CD4-positive, alpha-beta memory T cell (primary cell): ENCODE measurements at places on chromosomes 11 and 22. TPM values are rescaled to one million over a fixed set of nuclear protein-coding genes. Genes with fewer than 3 reads are reported as not detected.

The LAYN gene
- not detected for total RNA-seq

DNA sequence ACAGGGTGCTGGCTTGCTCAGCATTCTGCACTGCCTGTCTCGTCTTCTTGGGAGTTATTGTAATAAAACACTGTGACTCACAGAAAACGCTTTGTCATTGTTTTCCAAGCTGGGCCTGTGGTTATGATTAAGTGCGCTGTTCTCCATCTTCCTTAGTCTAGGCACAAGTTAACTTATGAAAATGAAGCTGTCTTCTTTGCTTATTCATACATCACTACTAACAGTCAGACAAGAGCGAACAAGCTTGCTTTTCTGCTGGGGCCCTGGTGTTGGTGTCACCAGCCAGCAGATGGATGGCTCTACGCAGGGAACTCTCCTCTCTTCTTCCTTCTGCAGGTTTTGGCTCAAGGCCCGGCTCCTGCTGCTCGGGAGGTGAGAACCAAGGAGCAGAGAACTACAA, 380.1 kb upstream of the SYN3 start:
- DNase-seq, result no peak

DNA sequence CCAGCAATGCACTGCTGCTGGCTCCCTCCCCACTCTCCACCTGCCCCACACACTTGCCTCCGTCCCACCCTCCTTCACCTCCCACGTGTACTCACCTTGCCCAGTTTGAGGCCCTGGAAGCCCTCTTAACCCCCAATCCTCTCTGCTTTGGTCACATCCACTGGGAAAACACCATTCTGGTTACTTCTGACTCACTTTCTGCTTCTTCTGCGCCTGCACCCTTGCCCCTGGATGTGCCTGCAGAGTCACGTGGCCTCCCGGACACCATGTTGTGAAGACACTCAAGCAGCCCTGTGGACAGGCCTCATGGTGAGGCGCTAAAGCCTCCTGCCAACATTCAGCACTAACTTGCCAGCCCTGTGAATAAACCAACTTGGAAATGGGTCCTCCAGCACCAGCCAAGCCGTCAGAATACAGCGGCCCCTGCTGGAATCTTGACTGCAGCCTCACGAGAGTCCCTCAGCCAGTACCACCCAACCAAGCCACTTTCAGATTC, 2.6 kb upstream of the NAALADL1 start:
- DNase-seq, result no peak

DNA sequence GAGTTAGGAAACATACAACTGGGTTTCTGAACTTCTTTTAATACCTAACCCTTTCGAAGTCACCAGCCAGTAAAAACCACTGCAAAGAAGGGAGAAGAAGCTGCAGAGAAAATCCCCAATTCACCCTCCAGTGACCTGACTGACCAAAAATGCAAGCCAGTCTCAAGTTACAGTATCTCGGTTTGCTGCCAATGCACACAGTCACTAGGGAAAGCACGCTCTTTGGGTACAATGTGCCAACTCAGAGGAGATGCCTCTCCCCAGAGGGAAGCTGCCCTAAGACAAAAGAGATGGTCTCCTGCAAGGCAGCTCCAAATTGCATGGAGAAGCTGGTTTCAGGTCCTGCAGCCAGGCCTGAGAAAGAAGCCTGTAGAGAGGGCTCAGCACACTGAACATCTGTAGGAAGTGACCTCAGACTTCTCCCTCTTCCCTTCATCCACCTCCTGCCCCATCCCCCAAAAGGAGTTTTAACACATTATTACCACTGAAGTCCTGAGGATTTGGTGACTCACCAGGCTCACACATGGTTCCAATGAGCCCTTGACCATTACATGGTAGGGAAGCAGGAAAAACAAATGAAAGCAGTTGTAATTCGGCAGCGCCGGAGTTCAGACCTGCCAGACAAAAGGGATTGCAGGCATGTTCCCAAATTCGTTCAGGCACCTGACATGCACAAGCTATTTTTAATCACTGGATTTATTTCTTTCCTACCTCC, 90.1 kb downstream of the ETS1 start:
- DNase-seq, result no peak

DNA sequence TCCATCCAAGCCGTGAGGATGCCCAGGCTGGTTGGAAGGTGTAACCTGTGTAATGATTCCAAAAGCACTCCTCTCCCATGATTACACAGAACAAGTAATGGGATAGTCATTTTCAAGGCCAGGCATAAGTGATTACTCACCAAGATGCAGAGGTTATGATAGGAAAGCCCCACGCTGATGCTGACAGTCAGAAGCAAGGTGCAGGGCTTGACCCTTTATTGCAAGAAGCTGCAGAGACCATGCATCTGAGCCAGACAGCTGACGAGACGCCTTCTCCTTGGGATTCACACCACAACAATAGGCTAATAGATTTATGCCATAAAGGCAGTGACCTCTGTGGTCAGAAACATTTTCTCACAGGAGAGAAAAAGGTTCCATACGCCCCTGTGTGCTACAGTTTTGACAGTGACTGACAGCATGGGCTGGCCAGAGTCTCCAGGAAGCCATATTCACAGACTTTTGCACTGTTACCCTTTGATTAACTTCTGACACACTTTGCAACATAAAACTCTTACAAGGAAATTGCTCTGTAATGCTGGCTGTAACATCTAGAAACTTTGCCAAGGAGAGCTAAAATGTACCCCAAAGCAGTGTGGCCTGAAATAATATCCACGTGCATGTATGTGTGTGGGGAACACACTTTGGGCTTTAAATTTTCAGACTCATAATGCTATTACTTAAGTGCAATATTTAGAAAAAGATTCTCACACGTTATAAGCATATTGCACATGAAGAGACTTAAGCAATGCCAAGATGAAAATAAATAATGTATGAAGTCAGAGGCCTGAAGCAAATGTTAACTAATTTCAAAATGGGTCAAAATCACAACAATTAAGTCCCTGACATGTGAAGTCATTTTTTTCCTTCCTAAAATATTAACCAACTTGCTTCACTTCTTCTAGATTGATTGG, 1079.0 kb upstream of the TENM4 start:
- DNase-seq, result no peak

DNA sequence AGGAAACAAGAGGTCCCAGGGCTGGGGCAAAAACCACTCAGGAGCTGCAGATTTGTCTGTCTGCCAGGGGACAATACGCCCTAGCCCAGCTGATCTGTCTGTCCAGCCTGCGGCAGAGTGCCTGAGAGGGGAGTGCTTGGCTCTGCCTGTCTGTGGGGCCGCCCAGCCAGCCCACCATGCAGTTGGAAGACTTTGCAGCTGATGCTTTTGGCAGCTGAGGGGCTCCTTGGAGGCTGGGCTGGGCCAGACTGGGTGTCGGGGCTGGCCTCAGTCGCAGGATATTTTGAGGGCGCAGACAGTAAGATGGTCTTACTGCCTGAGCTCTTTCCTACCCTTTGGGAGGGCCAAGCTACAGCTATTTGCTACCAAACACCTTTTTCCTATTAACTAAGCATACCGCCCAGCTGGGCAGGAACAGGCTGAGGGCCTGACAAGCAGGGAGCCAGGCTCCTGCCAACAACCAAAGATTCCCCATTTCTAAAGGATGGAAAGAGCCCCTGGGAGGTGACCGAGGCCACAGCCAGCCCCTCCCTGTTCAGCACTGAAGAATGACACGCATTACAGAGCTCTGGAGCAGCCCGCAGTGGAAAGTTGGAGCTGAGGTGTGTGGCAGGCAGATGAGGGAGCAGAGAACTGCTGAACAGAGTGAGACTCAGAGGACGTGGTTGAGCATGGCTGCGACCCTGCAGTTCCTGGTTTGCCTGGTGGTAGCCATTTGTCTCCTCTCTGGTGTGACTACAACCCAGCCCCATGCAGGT, at the start of gene FAM180B:
Gene FAM180B (plus strand): TSS at position 581 of the 758 bp plus-strand sequence. CDS start 91 bp downstream, at position 672.
- no peak for DNase-seq

The PRODH gene
- total RNA-seq, result 0.23 TPM

DNA sequence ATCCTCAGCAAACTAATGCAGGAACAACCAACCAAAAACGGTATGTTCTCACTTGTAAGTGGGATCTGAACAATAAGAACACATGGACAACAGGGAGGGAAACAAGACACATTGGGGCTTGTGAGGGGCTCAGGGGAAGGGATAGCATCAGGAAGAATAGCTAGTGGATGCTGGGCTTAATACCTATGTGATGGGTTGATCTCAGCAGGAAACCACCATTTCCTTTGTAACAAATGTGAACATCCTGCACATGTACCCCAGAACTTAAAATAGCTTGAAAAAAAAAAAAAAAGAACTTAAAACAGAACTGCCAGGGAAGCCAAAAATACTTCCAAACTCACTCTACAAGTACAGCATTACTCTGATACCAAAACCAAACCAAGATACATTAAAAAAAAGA, 33.8 kb downstream of the CASP4 start:
- DNase-seq, result no peak

The KRTAP5-10 gene
- total RNA-seq, result not detected

The ACRV1 gene
- not detected for total RNA-seq

DNA sequence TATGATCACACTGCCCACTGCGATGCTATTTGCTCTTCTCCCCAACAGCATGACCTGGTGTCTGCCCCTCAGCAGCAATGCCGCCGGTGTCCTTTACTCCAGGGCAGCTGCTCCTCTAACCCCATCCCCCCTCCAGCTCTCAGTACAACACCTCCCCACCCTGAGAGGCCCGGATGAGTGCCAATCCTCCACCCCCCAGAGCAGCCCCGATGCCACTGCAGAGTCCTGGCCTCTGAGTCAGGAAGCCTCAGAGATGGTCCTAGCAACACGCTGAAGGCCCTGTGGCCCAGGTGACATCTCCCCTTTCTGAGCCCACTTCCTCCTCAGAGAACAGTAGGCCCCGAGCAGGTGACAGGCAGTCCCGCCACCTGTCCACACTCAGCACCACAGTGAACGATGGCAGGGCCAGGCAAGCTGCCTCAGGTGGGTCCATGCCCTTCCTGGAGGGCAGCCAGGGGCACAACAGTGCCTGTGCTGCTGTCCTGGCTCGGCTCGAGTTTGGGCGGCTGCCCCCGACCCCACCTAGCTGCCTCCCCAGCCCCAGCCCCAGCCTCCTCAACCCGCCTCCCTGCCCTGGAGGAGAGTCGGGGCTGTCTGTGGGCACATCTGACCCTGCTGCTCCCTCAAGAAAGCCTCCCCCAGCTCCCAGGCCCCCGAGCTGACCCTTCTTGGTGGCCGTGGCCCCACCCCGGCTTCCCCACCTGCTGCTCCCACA, 3.9 kb upstream of the NDUFS8 start:
- no peak for DNase-seq

The MS4A4E gene
- total RNA-seq, result not detected

The HORMAD2 gene
- not detected for total RNA-seq

DNA sequence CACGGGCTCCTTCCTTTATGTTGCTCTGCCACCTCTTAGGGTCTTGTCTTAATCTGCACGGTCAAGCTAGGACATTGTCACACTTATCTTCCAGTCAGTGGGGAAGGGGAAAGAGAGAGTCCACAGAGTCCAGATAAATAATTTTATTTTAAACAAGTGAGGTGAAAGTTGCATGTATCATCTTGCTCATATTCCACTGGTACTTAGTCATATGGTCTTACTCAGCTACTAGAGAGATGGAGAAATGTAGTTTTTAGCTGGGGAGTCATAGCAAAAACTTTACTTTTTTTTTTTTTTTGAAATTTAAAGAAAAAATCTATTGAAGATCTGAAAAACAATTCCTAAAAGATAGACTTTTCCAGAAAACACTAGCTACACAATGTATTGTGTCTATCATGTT, 29.0 kb downstream of the PDE3B start:
- DNase-seq, result no peak

The OSM gene
- total RNA-seq, result 1.6 TPM

DNA sequence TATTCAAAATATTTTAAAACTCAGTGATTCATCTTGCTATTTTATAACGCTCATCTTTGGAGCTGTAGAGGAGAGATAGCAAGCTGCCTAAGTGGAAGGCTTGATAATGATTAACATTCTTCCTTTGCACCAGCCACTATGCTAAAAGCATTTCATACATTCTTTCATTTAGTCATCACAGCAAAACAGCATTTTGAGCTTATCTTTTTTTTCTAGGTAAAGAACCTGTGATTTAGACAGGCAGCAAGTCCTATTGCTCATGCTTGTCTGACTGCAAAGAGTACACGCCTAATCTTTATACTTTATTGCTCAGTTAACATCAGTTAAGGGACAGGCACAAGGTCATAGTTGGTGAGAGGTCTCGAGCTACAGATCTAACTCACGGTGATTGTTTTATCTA, 713.1 kb upstream of the ARHGAP42 start:
- no peak for DNase-seq

The CCDC188 gene
- total RNA-seq, result not detected

The SLC6A5 gene
- total RNA-seq, result not detected

The TRIM44 gene
- 49.8 TPM for total RNA-seq

DNA sequence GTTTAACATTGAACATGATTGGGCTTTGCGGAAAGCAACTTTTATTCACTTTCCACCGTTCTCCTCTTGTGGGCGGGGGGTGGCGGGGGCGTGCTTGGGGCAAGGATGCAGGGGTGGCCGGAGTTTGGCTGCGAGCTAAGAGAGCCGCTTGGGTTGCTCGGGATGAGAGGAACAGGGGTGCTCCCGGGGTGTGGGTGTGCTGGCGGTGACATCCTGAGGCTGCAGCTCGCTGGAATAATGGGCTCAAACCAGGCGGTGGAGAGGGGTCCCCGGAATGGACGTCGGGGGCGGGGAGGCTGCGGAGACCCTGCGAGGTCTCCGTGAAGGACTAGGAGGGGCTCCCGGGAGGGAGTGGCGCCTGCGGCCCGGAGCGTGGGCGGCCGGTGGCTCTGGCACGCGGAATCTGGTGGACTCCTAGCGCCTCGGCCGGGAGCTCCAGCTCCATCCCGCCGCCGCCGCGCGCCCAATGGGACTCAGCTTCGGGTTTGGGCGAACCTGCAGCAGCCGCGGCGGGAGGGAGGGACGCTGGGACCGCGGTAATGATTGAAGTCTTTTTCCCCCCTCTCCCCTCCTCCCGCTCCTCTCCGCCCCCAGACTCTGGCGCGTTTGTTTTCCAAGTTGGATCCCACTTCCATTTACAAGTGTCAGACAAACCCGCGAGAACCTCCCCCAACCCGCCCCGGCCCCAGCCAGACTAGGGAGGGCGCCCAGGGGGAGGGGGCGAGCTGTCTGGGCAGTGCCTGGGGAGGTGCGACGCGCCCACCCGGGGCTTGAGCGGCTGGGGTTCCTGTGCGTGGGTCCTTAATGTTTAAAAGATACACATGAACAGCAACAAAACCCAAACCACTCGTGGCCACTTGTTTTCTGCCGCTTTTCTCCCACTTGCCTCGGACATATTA, 2.0 kb downstream of the FAT3 start:
- no peak for DNase-seq
